ENCODE measurements at places on chromosomes 12 and 14. TPM values are rescaled to one million over a fixed set of nuclear protein-coding genes. Genes with fewer than 3 reads are reported as not detected.

DNA sequence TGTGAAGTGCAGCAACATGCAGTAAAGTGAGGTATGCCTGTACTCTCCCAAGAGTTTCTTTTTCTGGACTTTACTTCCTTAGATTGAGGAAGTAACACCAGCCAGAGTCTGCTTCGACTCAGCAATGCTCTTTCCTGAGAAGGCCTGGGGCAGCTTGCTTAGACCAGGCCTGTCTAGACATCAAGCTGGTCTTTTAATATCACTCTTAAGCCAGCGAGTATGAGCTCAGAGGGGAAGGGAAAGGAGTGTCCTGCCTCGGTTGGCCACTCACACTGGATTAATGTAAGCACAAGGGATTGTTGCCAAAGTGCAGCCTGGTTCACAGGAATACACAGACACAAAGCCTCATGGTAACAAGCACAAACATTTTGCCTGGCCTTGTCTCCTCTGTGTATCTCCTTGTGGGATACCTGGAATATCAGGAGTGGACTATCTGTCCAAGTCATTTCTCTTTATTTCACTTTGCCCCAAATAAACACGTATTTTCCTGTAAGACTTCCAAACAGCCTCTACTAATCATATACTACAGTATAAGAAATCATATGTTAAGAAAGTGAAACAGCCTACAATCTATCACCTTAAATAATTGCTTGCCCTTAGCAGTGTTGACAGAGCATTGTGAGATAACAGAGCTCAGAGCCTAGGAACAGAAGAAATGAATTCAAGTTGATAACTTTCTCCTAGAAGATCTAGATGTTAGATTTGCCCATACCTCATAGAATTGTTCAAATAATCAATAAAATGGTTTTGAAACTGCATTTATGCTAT is 121.2 kb upstream of the DAAM1 start:
- no peak for ATAC-seq

The SCNN1A gene
- total RNA-seq = 19.9 TPM

- no peak for ATAC-seq
These were observed 4.4 kb downstream of the CEBPE start for GRCh38 chr14:23114669-23115038.

- peak; percentile 55 for ATAC-seq
These were observed 10.6 kb downstream of the AHNAK2 start for GRCh38 chr14:104967386-104968152.

GRCh38 chr12:127579446-127579845 is 687.5 kb upstream of the TMEM132C start:
- no peak for ATAC-seq

- ATAC-seq = no peak
These were observed 6.8 kb upstream of the CEP128 start for GRCh38 chr14:80948291-80948690.

The ARHGAP9 gene
- total RNA-seq = 5.6 TPM

DNA sequence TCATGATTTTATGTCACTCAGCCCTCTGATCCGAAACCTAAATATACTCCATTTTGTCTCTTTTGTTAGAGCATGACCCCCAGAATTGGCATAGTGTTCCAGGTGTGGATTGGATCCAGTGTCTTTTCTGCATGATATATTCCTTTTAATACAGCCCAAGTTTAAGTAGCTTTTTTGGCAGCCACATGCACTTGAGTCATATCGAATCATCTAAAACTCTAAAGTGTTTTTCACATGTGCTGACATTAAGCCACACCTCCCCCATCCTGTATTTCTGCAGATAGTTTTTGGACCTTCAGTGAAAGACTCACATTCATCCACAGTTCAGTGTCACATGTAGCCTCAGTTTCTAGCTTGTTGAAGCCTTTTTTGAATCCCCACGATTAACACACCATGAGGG is 30.6 kb downstream of the BORCS5 start:
- ATAC-seq = no peak

The SERPINA10 gene
- not detected for total RNA-seq

GRCh38 chr14:50941151-50941550 is 3.1 kb downstream of the PYGL start:
- no peak for ATAC-seq

GRCh38 chr12:10511756-10512355 is 6.2 kb downstream of the EIF2S3B start:
- ATAC-seq = no peak

DNA sequence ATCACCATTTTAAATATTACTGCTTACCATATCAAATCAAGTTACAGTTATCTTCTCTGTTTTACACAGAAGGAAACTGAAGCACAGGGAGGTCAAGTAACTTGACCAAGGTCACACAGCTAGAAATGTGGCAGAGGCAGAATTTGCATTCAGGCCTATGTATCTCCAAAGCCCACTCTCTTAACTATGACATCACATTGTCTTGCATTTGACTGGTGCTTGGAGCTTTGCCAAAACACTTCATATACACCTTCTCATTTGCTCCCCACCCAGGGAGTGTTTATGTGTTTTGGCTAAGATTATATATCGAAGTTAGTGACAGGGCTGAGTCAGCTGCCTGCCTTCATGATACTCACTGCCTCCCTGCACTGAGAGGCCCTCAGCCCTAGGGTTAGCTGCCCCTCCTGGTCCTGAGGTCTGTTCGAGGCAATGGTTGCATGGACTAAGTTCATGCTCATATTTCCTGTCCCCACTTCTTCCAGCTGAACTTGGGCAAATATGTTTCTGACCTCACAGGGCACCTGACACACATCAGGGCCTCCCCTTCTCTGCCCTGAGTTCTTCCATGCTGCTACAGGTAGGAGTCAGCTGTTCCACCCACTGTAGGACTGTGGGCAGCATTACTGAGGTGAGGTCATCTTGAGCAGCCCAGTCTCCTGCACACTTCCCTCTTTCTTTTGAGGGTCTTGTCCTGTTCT is 1.8 kb downstream of the GALNT6 start:
- ATAC-seq = no peak

The ASCL1 gene
- total RNA-seq = not detected

- no peak for ATAC-seq
These were observed 270.8 kb upstream of the BTG1 start for GRCh38 chr12:92416385-92416812.

DNA sequence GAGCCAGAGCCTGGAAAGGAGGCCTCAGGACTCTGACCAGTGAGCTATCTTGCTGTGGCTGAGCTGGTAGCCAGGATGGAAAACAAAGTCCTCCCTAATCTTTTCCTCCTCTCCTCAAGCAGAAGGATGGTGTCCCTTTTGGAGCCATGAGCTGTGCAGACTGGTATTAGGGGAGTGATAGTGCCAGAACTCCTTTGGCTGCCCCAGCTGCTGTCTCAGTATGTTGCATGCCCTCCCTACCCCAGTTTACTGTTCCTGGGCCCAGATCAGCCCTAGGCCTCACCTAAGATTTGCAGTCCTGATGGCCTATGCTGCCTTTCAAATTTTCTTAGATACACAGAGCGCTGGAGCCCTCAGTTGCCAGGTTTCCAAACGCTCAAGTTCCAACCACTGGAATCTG is 150.3 kb upstream of the ALG10B start:
- no peak for ATAC-seq

The PZP gene
- 0.16 TPM for total RNA-seq

- ATAC-seq = no peak
These were observed 13.2 kb downstream of the HEBP1 start for GRCh38 chr12:12986775-12987331.

DNA sequence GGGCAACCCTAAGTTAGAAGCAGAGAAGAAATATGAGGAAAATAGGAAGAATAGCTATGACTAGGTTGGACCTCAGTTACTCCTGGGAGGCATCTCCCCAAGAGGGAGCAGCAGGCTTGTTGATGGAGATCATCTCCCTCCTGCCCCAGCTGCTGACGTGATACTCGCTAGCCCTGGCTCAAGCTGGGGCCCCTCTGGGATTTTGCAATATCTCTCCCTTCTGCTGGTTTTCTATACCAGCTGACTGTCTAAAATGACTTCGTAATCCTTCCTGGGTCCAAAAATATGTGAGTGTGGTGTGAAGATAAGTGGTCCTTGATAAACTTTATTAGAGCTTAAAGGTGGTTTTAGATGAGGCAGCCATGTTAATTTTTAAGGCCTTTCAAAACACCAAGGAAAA is 4.5 kb upstream of the HECTD4 start:
- ATAC-seq = no peak

The SPIC gene
- not detected for total RNA-seq

- ATAC-seq = no peak
These were observed 3.1 kb downstream of the ADCY4 start for GRCh38 chr14:24331731-24332267.

All from gastroesophageal sphincter (tissue), 4 donors.